ENCODE measurements at places on chromosomes 3 and 15.
A peak's percentile ranks its signal among the peaks of the same experiment; 100 is the strongest.

DNA sequence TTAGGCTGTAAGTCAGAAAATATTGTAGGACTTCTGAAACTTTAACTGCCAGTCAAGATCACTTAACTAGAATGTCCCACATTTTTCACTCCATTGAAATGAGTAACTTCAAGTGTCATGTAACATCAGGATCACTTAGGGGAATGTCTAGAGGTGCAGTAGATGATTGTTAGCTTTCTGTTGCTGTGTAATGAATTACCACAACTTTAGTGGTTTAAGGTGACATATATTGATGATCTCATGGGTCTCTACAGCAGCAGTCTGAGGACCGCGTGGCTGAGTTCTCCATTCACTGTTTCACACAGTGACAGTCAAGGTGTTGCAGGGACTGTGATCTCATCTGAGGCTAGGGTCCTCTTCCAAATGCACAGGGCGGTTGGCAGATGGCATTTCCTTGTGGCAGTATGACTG lies 82.7 kb downstream of the SLC25A26 start:
- DNase-seq, result peak; percentile 6

DNA sequence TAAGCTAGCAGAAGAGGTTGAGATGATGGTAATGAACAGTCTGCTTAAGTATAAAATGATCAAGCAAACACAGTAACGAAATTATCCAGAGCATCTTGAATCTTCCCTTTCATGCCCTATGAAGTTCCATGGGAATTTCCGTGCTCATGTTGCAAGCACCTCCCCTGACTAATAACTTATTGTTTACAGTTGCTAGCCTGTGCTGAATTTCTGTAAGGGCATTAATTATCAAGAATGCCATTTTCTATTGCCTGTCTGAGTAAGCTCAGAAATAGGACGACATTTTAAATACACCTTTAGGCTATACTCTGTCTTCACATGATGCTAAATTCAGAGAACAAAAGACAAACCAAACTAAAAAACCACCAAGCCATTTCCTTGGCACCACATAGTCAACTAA lies 257.5 kb upstream of the LRTM1 start:
- DNase-seq, result peak; percentile 57

DNA sequence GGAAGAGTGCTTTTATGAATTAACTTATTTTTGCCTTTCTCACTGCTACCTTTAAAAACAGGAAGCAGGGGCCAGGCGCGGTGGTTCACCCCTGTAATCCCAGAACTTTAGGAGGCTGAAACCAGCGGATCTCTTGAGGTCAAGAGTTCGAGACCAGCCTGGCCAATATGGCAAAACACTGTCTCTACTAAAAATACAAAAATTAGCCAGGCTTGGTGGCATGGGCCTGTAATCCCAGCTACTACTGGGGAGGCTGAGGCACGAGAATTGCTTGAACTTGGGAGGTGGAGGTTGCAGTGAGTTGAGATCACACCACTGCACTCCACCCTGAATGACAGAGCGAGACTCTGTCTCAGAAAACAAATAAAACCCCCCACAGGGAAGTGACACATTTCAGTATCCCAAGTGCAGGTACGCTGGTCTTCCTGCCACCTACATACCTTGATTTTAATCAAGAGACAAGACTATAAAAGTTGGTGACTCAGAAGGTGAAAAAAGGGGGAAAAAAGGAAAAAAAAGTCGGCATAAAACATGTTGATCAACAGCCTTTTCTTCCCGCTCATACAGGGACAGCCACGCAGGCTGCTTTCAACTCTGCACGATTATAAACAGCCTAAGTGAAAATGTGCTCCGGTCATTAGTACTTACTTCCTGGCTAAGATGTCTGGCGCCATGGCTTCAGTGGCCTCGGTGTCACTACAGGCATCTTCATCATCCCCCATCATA lies 18.8 kb downstream of the PPP1R2 start:
- DNase-seq, result no peak

GRCh38 chr3:117892431-117892841 lies 1142.2 kb downstream of the IGSF11 start:
- DNase-seq, result peak; percentile 34
